ENCODE measurements at places on chromosomes 12 and 14.

DNA sequence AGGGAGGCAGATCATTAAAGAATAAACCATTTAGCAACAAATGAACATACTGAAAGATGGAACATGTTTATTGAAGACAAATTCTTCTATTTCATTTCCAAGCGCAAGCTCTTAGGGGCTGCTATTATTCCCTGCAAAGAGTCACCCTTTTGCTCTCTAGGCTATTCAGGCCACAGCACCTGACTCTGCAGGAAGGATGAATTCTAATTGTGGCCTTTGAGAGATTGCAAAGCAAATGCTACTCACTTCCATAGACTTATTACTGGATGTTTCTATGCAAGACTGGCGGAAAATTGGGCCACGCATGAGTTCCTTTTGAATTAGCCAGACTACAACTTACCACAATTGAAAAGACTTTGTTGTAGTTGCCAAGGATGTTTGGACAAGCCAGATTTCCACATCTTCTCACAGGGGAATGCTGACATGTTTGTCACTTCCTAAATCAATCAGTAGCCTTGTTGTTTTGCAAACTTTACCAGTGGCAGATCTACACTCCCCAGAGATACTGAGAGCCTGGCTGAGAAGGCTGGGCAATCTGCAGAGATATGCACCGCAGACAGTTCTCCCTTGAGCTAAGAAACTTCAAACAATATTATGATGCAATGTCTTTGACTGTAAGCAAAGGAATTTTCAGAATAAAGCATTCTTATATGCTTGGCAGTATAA lies 334.3 kb upstream of the SYT1 start:
- peak; percentile 21 for DNase-seq

GRCh38 chr12:119412811-119413794 lies 78.6 kb downstream of the CCDC60 start:
- DNase-seq = peak; percentile 79

- DNase-seq = no peak
These were observed 171.0 kb upstream of the FOXN3 start for GRCh38 chr14:89588016-89588415.

DNA sequence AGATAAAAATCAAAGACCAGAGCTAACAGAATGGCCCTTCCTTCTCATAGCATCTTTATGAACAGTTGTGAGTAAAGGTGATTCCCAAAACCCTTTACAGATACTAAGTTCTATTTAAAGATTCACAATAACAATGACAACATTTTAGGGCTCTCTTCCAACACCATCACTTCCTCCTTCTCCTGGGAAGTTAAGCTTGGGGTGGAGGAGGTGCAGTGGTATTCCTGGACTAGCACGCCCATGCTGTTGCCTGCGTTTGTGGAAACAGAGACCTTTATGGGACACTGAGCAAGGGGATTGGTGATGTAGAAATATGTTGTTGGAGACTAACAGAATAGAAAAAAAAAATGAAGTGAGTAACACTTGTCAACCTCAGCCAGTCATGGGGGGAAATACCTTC lies 22.5 kb downstream of the SYNE2 start:
- no peak for DNase-seq

GRCh38 chr12:56568146-56568545 lies 46.5 kb downstream of the RBMS2 start:
- no peak for DNase-seq

GRCh38 chr12:93521225-93522080 lies 51.0 kb upstream of the SOCS2 start:
- DNase-seq = no peak

- DNase-seq = no peak
These were observed 19.4 kb downstream of the ANGEL1 start for GRCh38 chr14:76793324-76793723.

DNA sequence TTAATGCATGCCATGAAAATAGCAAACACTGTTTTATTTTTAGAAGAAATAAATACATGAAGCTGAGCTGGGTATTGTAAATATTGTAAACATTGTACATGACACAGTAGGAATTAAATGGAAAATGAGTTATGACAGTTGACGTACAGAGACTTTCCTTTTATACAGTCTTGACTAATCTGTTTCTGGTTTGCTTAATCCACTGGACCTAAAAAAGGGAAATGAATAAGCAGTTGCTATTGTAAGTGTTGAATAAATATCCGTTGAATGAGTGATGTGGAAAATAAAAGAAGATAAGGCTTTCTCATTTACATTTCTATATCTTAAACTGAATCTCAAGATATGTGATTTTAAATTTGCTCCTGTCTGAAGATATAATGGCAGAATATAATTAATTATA lies 15.0 kb downstream of the PMCH start:
- DNase-seq = no peak

DNA sequence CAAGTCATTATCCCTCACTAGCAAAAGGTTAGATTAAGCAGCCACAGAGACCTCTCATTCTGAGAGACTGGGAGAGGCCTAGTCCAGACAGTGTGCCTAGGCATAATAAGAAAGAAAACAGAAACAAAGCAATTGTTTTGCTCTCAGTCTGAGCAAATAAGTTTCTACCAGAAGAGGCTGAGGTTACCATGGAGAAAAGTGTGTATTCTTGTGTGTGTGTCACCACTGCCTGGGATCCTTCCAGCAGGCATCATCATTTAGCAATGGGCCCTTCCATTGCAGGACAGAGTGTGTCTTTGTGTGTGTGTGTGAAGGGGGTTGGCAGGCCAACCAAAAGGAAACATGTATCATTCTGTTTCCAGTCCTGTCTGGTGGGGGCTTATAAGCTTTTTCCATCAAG lies 3.7 kb downstream of the EFS start:
- no peak for DNase-seq

DNA sequence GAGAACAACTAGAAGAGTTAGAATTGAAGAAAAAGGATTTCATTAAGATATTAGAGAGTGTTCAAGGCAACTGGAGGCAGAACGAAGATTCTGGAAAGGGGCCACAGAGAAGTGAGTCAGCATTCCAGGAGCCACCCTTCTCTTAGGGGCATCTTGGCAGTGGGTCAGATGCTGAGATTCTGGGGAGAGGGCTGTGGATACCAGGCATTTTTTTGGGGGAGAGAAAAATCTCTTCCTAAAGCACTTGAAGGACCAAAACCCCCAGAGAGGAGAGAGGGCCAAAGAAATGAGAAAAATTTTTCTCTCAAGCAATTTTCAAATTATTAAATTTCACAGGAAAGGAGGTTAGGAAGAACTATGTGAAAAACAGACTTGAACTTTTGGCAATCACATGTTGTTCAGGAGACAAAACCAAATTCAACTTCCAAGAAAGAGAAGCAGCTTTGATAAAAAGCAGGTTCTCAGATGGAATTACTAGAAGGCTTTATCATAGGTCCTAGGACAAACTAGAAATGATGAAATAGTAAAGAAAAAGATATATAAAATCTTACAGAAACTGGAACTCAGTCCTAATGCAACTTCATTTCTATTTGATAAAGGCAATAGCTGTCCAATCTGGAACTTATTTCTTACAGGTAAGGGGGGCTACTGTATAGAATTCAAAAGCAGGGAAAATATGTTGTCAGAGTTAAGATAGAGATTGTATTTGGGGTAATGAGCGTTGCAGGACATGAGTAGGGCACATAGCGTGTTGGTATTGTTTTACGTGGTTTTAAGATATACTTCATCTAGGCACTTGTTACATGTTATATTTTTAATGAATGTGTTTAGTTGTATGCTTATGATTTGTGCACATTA lies 1.1 kb upstream of the CLEC2D start:
- no peak for DNase-seq

DNA sequence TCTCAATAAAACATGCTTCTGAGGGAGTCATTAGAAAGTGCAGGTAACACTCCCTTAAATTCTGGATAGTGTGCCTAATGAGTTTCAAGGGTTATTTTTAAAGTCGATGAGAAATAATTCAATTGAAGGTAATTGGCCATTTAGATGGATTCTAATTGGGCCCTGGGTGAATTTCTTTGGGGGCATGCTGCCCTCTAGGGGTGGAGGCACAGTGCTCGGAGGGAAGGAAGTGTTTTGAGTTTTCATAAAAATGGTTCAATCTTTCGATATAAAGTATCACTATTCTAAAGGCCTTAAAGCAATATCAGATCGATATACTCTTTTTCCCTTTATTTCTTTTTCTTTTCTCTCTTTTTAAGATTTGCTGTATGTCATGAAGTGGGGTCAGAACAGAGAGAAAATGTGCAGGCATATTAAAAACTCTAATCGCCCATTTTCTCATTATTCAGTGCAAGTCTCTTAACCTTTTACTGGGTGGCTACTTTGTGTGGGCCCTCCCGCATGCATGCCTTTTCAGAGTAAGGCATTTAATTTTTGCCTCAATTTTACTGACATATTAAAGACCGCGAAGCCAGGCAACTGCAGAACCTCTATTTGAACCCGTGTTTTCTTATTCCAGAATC lies 25.5 kb downstream of the NKX2-8 start:
- DNase-seq = no peak

DNA sequence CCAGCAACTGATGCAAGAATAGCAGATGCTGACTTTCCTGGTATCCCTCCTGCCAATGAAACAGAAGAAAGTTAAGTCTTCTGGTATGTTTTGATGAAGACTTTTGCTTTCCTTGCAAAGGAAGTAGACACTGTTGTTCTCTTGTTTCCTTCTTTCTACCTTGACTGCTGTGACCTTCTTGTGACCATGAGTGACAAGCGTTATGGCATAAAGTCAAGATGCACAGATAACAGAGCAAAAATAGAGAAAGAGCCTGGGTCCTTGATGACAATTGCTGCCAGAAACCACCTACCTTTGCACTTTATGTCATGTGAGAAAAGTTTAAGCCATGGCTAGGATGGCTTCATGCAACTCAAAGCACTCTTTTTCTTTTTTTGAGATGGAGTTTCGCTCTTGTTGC lies 49.2 kb upstream of the LTA4H start:
- DNase-seq = no peak

GRCh38 chr12:89882050-89882449 lies 173.4 kb upstream of the ATP2B1 start:
- DNase-seq = no peak

DNA sequence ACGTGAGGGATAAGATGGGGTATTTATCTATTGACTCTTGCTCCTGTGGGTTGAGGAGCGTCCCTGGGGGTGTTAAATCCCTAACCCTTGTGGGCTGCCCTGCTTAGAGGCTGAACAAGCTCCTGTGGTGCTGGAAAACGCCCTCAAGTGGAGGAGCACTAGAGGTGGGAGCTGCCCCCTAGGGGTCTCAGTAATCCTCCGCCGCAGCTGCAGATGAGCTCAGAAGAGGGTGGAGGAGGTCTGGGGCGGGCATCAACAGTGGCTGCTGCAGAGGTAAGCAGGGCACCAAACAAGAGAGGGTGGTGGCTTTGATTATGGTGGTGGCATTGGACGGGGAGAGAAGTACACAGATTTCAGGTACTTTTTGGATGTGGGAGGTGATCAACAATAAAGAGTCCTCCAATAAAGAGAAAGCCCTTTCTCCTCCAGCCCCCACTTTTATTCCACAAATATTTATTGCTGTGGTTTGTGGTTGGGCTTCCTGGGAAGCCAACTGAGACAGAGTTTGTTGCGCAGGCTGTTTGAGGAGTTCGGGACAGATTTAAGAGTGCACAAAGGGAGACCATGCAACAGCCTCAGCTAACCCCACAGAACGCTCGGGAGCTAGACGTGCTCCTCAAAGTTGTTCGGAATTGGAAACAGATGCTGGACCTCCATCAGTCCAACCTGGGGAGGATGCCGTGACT lies 179.9 kb downstream of the ADCK1 start:
- DNase-seq = no peak

GRCh38 chr12:119864591-119864990 lies 12.5 kb downstream of the CIT start:
- no peak for DNase-seq

- DNase-seq = peak; percentile 51
These were observed 14.4 kb upstream of the MLXIP start for GRCh38 chr12:122064025-122064777.

GRCh38 chr12:25833657-25834056 lies 124.8 kb upstream of the RASSF8 start:
- DNase-seq = no peak

DNA sequence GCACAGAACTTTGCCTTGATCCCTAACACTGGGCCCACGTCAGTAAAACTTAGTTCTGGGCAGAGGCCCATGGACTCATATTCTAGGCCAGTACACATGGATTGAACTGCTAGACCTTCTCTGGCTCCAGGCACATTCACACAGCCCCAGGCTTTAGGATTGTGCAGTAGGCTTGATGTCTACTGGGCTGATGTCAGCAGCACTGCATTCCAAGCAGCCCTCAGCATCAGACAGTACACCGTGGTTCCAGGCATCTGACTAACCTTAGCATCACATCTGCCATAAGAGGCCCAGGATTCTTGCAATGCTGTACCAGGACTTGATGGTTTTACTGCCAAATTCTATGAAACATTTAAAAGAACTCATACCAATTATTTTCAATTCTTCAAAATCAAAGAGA lies 301.9 kb downstream of the CCER1 start:
- DNase-seq = no peak

Data from NCI-H187 treated with DMSO at 0.1 percent for 48 hours (cell line).